H7 (cell line): ENCODE measurements at places on chromosomes 16 and 17. TPM values are rescaled to one million over a fixed set of nuclear protein-coding genes. Genes with fewer than 3 reads are reported as not detected.

Gene KIF2B
- total RNA-seq: not detected in 2 replicates

Gene PNMT
- total RNA-seq: 2.4 and 4.0 TPM in 2 replicates

Gene MAF
- 1.9 and 5.4 TPM in 2 replicates for total RNA-seq

Gene QPRT
- 165 and 173 TPM in 2 replicates for total RNA-seq

Gene PPP1R1B
- total RNA-seq: 8.3 and 11.8 TPM in 2 replicates

Gene CFAP119
- total RNA-seq: 1.5 and 2.1 TPM in 2 replicates

Gene ADAP2
- total RNA-seq: 0.96 and 1.3 TPM in 2 replicates

Gene CENPX
- total RNA-seq: 171 and 247 TPM in 2 replicates

Gene METTL2A
- total RNA-seq: 28.8 and 34.4 TPM in 2 replicates

Gene CLEC18B
- total RNA-seq: 0.55 TPM in 1 of 2 replicates, not detected in the other

Gene CSH2
- total RNA-seq: not detected in 2 replicates

Gene PRSS21
- total RNA-seq: 0.42 and 1.5 TPM in 2 replicates

Gene ALOX15B
- total RNA-seq: not detected in 2 replicates

Gene HBA1
- not detected in 2 replicates for total RNA-seq

Gene DPEP3
- total RNA-seq: 0.03 and 0.48 TPM in 2 replicates

Gene LGALS9
- 0.31 and 0.63 TPM in 2 replicates for total RNA-seq

Gene ACE
- 4.6 and 7.6 TPM in 2 replicates for total RNA-seq

Gene CDIP1
- total RNA-seq: 32.1 and 36.0 TPM in 2 replicates

Gene RNF157
- total RNA-seq: 4.2 and 5.6 TPM in 2 replicates
